ENCODE measurements at places on chromosomes 16 and 17.

GRCh38 chr17:46766493-46767491 lies 51.7 kb downstream of the WNT3 start:
- DNase-seq, result no peak

GRCh38 chr17:8757189-8757588 lies 1.2 kb downstream of the SPDYE4 start:
- no peak for DNase-seq

- DNase-seq, result no peak
Observed at GRCh38 chr17:16818821-16819683, 129.0 kb downstream of the CCDC144A start.

DNA sequence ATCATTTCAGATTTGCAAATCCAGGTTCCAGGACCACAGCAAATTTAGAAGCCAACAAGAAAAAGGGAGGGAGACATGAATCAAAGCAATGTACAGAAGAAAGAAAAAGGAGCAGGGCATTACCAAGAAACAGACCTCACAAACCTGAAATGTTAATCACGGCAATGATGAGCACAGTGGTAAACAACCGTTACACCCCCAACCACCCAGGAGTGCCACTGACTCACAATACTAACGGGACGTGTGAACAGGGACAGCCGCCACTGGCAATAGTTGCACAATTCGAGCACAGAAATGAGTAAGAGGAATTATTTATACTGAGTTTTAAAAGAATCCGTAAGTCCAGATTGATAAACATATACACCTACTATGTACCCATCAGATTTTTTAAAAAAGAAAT lies 13.8 kb downstream of the USP22 start:
- no peak for DNase-seq

- no peak for DNase-seq
Observed at GRCh38 chr17:37725021-37725595, 19.8 kb downstream of the HNF1B start.

DNA sequence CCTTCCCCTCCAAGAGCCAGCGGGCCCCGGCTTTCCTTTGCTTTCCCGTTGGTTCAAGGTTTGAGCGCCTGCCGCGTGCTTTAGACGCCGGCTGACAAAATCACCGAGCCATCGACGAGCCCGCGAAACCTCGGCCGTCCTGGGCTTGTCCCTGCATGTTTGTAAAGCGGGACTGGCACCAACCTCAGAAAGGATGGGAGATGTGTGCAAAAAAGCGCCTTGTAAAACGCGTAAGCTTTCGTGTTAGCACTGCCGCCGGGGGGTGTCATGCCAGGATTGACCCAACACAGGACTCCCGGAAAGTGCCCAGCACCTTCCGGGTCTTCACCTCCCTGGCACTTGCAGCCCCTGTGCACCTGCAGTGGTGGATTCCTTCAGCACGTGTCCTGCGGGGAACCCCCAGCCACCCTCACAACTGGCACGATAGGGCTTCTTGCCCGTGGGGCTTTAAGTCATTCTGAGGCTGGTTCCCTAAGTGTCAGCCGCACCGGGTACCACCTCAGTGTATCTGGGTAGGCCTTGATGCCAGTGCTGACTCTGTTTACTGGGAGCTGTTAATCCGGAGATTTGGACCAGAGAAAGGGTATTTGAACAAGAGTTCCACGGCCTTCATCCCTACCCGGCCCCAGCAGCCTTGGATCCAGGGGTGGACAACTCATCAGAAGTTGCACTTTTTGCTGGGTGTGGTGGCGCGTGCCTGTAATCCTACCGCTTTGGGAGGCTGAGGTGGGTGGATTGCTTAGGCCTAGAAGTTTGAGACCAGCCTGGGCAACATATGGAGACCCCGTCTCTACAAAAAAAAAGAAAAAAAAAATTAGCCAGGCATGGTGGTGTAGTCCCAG lies 817 bp downstream of the NDUFAF8 start:
- DNase-seq, result no peak

GRCh38 chr16:17437127-17437720 lies 33.5 kb downstream of the XYLT1 start:
- DNase-seq, result no peak

DNA sequence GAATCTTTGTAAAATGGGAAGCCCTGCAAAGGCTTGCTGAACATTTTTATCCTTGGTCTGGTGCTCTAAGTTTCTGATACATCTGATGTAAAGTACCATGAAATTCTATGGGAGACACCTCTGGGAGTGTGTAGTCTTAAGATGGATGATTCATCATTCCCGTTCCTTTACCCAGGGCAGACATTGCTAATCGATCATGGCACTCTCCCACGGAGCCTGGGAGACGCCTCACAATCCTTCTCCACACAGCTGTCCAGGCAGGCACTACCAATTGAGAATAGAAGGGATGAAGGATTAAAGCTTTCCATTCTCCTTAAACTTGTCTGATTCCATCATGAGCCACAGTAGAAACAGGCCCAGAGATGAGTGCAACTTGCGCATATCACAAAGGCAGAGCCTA lies 144.8 kb downstream of the GSG1L start:
- no peak for DNase-seq

DNA sequence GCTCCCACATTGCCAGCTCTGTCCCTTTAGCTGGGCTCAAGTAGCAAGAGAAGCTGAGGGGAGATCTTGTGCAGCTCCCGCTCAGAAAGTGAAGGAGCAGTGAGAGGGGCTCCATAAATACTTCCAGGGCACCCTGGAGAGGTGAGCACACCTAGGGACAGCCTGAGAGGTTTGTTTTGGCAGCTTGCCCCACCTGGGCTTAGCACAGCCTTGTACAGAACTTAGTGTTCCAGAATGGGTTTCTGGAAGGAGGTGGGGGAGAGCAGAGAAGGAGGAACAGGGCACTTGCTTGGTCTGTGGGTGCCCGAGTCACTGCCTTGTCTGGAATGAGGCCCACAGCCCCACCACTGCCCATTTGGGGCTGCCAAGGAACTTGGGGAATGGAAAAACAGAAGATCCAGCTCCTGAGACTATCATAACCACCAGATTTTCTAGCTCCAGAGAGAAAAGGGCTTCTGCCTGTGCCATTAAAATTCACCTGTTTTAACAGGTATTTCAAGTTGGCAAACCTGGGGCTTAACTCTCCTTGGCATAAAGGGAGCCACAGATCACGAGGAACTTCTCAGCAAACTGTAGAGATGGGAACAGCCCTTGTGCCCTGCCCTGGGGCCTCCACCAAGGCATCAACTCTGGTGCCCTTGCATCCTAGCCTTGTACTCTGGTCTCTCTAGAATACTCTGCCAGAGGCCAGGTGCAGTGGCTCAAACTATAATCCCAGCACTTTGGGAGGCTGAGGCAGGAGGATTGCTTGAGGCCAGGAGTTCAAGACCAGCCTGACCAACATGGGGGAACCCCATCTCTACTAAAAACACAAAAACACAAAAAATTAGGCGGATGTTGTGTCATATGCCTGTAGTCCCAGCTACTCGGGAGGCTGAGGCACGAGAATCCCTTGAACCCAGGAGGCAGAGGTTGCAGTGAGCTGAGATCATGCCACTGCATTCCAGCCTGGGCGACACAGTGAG lies 1.9 kb downstream of the PRR15L start:
- DNase-seq, result no peak

- no peak for DNase-seq
Observed at GRCh38 chr16:4052096-4052495, 64.1 kb downstream of the ADCY9 start.

- no peak for DNase-seq
Observed at GRCh38 chr17:63341276-63341675, 104.8 kb downstream of the CYB561 start.

- no peak for DNase-seq
Observed at GRCh38 chr17:1625581-1625980, 3.1 kb downstream of the SLC43A2 start.

DNA sequence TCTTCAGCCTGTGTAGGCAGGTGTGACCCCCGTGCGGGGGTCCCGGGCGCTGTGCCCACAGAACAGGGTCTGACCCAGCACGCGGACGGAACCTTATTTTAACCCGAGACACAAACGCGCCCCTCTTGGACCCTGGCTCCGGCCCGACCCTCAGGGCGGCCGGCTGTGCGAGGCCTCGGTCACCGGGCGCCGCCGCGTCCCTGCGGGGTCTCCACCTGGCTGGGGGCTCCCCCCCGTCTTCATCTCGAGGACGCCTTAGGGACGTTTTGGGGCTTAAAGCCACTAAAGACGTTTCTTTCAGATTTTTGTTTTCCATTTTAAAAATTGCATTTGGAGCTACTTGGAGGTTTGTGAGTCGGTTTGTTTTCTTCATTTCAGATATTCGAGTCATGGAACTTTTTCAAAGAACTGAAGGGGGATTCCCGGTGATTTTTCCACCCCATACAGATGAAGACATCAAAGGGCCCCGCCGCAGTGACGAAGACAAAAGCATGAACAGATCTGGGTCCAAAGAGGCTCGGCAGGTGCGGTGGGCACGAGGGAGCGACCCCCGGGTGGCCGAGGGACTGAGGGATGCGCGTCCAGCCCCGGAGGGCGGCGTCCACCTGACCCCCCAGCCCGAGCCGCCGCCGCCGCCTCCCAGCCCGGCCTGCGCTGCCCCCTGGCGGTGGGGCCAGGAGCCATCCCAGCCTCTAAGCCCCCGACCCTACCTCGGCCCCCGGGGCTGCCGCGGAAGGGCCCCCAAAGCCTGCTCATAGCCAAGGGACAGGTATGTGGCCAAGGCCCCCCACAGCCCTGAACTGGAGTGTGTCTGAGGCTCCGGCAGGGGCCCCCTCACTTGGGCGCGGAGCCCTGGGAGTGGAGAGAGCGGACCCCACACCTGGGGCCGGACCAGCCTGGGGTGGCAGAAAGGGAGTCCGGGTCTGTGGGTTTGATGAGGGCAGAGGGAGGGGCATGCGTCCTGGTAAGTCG lies 3.8 kb upstream of the CD7 start:
- DNase-seq, result no peak

GRCh38 chr16:1102921-1103635 lies 7.0 kb upstream of the C1QTNF8 start:
- DNase-seq, result no peak

- no peak for DNase-seq
Observed at GRCh38 chr16:67212766-67213165, 13.8 kb downstream of the ELMO3 start.

DNA sequence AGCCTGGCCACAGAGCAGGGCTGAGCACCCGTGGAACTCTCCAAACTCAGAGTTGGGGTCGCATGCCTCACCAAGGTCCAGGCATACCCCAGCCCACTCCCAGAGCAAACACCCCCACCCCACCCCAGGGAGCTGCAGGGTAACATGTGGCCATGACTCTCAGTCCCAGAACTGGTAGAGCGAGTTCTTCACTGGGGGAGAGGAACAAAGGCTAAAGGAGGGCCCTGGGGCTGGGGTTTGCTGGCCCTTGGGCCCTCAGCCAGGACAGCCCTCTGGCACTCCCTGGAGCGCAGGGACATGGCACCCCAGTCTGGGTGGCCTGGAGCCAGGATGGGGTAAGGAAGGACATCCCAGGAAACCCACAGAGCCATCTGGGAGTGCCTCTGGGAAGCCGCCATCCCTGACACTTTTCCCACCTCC lies 4.2 kb downstream of the HID1 start:
- DNase-seq, result no peak

DNA sequence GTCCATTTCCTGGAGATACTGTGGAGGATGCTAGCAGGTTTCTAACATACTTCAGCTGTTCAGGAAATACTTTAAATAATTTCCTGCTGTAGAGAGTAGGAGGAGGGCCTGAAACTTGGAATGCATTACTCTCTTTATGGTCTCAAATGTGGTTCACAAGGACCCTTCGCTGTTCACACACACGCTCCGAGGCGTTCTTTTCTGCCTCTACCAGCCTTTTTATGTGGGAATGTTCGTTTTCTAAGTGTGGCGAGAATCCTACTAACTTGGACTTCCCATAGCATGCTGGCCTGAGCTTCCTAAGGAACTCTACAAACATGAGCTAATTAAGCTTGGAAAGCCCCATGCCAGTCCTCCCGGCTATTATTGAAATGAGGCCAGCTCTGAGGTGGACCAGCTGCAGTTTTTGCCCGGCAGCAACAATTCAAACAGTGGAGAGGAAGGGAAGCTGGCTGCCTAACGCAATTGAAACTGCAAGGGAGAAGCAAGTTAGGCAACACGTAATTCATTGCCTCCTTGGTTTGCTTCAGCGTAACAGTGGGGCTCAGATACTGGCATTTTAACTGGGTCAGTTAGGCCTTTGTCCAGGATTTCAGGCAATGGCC lies 18.9 kb downstream of the KPNA2 start:
- no peak for DNase-seq

- no peak for DNase-seq
Observed at GRCh38 chr16:4937782-4938682, 1.1 kb upstream of the PPL start.

GRCh38 chr16:12236589-12236988 lies 260.1 kb downstream of the SNX29 start:
- no peak for DNase-seq

DNA sequence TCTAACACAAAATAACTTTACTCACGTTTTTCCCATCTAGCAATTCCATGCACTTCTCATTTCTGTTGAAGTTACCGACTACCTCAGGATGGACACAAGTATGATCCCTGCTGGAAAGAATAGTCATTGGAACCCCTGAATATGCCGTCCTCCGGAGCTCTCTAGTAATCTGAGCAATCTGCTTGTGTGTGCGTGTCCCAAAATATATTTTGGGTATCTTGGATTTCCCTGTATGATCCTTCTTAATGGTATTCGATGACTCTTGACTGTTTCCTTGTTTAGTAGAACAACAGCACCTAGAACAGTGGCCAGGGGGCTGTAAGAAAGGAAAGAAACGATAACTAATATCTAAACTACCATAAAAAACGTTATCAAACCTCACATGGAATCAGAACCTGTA lies 54.9 kb downstream of the BRIP1 start:
- DNase-seq, result no peak

DNA sequence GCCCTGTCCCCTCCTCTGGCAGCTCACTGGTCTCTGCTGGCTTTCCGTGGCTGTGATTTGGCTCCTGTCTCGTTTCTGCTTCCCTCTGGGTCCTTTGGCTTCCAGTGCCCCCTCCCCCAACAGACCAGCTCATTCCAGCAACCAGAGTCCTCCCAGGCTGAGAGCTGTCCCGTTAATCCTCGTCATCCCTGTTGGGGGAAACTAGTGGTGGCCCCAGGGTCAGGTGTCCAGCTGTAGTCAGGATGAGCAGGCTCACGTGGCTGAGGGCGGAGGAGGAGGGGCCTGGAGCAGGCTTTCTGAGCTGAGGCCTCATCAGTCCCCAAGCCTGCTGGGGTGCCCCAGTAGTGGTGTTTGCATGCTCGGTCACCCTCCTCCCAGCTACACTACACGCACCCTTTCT lies 10.7 kb upstream of the CBX4 start:
- DNase-seq, result no peak

GRCh38 chr16:57981636-57982035 lies 10.7 kb upstream of the CNGB1 start:
- DNase-seq, result no peak

DNA sequence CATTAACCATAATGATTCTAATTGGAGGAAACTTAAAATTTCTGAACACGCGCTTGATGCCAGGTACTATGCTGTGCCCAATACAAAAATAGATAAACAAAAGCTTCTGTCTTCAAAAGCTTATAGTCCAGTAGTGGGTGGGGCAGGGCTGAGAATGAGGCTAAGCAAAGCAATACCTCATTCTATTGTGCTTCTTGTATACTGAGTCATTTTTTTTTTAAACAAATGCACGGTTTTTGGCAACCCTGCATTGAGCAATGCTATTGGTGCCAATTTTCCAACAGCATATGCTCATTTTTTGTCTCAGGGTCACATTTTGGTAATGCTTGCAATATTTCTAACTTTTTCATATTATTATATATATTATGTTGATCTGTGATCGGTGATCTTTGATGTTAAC lies 34.7 kb upstream of the HNF1B start:
- DNase-seq, result no peak

GRCh38 chr17:82751171-82751570 lies 694 bp upstream of the TBCD start:
- no peak for DNase-seq
